ENCODE measurements at places on chromosomes 6 and 20. TPM values are rescaled to one million over a fixed set of nuclear protein-coding genes. Genes with fewer than 3 reads are reported as not detected.

SLC17A1 gene
- not detected for total RNA-seq

TINAG gene
- not detected for total RNA-seq

MYBL2 gene
- 29.7 TPM for total RNA-seq

GRIK2 gene
- not detected for total RNA-seq

CALHM4 gene
- not detected for total RNA-seq

TPBG gene
- total RNA-seq: 42.6 TPM

TNNC2 gene
- total RNA-seq: not detected

ARMH2 gene
- not detected for total RNA-seq

- no peak for DNase-seq
Observed at GRCh38 chr6:163954088-163954775, 539.7 kb downstream of the QKI start.

- DNase-seq: no peak
Observed at GRCh38 chr6:109963598-109964170, 14.4 kb upstream of the GPR6 start.

- DNase-seq: no peak
Observed at GRCh38 chr6:3277251-3277650, 18.5 kb downstream of the PSMG4 start.

DNA sequence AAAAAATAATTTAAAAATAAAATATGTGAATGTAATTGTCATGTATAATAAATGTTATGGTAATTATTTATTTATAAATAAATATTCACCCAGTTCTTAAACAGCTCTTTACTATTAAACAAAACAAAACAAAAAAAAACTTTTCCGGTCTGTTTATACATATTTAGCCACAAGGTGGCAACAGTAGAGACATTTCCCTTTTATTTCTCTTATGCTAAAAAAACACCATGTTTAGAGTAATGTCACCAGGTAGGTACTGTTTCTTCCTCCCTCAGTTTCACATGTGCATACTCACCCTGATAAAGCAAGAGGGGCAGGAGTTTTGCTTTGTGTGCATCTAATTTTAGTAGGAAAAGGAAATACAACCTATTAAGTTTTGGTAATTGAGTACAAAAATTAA lies 610.4 kb upstream of the IMPG1 start:
- peak; percentile 1 for DNase-seq

DNA sequence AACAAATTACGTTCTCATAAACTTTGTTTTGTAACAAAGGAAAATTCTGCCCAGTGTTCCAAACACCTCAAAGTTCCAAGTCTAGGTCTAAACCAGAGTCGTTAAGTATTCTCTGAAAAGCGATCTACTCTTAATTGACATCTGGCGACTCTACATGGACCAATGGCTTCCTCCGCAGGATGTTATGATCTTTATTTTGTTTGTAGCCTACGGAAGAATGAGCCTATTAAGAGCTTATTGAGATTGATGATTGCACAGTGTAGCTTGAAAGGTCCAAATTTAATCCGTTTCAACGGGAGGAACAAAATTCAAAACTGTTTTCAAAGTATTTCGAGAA lies 61.1 kb downstream of the FAM217A start:
- DNase-seq: no peak

DNA sequence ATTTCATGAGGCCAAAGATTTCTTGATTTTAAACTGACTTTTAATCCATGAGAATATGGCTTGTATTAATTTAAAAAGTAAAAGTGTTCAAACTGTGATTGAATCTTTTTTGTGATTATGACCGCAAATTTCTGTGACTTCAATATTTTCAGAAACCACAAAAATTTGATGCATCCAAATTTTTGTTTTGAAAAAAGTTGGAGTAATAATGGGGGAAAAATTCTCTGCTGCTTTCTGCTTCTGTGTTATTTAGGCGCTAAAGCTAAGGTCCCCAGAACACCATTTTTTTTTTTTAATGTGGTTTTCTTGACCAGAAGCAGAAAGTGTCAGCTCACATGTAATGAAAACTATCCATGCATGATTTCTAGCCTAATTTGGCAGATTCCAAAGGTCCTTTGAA lies 65.3 kb downstream of the GRIK2 start:
- no peak for DNase-seq

GRCh38 chr6:16774437-16774836 lies 13.2 kb upstream of the ATXN1 start:
- DNase-seq: no peak

DNA sequence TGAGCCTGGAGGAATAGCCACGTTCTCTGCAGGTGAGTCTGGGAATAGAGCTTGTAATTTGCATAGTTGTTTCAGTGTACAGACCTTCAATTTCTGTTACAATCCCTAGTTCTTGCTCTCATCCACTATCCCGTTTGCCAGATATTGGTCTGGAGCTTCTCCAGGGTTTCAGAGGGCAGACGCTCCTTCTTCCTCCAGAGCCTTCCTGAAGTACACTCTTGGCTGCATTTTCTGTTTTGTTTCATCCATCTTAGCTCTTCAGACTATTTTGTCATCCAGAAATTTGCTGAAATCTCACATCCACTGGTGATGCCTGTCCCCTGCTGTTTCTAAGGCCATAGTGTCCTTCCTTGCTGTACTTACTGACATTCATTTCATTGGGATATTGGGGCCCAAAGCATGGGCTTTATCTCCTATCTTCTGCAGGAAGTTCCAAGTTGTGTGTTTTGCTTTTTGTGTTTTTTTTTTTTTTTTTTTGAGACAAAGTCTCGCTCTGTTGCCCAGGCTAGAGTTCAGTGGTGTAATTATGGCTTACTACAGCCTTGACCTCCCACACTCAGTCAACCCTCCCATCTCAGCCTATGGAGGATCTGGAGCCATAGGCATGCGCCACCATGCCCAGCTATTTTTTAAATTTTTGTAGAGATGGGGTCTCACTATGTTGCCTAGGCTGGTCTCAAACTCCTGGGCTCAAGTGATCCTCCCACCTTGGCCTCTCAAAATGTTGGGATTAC lies 18.7 kb downstream of the CDS2 start:
- no peak for DNase-seq

GRCh38 chr6:11535801-11536230 lies 1.7 kb upstream of the TMEM170B start:
- peak; percentile 72 for DNase-seq

- DNase-seq: no peak
Observed at GRCh38 chr20:59485576-59486454, 118.5 kb upstream of the PHACTR3 start.

- no peak for DNase-seq
Observed at GRCh38 chr6:134521116-134521501, 203.2 kb upstream of the SGK1 start.

DNA sequence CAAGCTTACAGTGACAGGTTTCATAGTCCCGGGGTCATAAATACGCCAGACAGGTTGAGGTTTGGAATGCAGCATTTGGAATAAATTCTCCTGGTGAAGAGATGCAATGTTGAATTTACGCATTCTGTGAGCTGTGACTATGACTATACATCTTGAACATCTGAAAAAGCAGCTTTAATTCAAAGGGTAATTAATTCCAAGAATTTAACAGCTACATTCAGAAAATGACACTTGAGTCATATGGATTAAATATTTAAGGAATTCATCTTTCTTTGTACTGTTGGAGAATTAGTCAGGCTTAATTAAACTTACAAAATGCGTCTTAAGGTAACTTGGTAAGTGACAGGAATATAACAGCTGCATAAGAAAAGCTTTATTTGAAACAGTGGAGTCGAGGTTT lies 74.7 kb downstream of the ESR1 start:
- DNase-seq: no peak

DNA sequence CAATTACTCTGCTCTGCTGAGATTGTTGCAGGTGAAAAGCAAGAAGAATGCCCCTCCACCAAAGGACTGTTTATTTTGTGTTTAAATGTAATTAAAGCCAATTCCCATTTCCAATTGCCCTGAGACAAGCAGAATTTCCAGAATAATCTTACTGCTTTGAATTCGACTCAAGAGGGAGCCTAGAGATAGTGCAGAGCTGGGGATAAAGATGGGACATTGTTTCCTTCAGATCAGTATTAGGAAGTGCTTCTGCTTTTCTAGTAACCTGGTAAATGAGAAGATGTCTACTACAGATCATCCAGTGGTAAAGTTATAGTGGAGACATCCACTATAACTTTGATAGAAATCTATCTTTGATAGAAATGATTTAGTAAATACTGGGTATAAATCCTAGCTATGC lies 326.9 kb downstream of the UBE3D start:
- no peak for DNase-seq

DNA sequence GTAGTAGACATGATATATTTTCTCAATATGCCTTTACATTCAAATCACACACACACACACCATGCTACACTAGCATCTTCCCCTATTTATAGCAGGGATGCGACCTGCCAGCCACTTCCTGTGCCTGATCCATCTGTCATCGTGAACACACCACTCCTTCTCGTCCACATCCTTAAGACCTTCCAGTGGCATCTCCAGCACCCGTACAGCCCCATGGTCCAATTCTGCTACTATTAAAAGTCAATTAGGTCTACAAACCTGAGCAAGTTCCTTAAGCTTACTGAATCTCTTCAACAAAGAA lies 54.5 kb downstream of the KIF16B start:
- no peak for DNase-seq

DNA sequence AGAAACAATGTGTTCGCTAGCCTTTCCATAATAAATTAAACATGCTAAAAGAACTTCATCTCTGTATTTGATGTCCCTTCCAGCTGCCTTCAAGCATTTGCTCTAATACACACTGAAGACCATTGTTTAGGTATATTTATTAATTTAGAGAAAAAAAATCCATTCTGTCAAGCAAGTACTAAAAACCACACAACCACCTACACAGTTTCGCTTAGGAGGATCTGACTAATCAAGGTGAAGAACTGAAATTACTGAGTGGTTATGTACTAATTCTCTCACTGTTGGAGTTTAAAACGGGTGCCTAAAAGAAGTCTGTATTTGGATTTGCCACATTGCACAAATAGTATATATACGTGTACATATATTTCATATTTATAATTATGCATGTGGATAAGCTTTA lies 58.9 kb downstream of the GMDS start:
- no peak for DNase-seq

- no peak for DNase-seq
Observed at GRCh38 chr20:48260129-48260756, 475.0 kb upstream of the SULF2 start.

GRCh38 chr6:20998748-20999448 lies 464.6 kb downstream of the CDKAL1 start:
- DNase-seq: no peak

- peak; percentile 49 for DNase-seq
Observed at GRCh38 chr20:2524709-2525506, 11.5 kb upstream of the TMC2 start.

GRCh38 chr6:102742754-102743356 lies 1349.3 kb downstream of the GRIK2 start:
- DNase-seq: no peak

- no peak for DNase-seq
Observed at GRCh38 chr6:112018619-112019416, 35.1 kb upstream of the CCN6 start.

DNA sequence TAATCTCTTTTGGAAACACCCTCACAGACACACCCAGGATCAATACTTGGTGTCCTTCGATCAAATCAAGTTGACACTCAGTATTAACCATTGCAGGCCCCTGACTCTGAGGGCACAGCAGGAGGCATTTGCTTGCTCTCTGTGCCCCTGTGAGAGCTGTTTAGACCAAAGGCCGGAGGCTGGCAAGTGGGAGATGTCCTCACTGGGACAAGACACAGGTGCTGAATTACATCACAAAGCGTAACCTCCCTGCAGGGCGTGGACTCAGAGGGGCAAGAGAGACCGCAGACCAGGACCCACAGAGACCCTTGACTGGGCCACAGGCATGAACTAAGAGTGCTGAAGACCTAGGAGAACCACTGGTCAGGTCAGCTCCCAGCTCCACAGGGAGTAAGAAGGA lies at the start of gene CST8:
TSS of gene CST8 (plus strand) at position 301 of the 400 bp plus-strand sequence. CDS start 551 bp downstream, outside the sequence.
- no peak for DNase-seq

DNA sequence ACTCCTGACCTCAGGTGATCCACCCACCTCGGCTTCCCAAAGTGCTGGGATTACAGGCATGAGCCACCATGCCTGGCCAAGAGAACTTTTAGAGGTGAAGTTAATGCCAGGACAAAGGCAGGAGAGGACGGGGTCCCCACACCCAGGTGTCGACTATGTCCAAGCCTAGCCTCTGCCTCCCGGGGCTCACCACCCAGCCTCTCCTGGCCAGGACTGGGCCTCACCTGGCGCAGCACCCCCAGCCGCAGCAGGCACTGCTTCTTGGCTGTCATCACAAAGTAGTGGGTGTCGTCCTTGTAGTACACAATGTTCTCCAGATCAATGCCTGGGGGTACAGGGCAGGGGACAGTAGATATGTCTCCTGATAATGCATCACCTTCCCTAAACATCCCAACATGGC lies 4.2 kb downstream of the MICAL1 start:
- no peak for DNase-seq

DNA sequence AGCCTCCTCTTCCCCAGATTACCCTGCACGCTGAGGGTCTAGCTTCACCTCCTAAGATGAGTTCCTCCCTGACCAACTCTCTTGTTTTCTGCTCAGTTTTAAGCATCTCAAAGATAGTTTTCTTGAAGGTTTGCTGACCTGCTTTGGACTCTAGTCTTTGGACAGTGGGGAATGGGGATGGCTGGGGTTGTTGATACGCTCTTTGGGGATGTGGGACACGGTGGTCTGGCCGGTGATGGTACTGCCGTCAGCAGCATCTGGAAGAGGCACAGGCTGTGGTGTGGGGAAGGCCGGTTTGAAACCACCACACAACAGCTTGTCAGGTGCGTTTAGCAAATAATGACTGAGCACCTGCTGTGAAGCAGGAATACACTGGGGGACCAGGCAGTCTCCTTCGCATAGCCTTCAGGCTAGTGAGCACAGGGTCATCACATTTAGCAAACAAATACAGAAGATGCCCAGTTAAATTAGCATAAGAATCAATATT lies 94.1 kb downstream of the TMEM242 start:
- no peak for DNase-seq

GRCh38 chr6:129725341-129725740 lies 15.4 kb upstream of the ARHGAP18 start:
- no peak for DNase-seq

DNA sequence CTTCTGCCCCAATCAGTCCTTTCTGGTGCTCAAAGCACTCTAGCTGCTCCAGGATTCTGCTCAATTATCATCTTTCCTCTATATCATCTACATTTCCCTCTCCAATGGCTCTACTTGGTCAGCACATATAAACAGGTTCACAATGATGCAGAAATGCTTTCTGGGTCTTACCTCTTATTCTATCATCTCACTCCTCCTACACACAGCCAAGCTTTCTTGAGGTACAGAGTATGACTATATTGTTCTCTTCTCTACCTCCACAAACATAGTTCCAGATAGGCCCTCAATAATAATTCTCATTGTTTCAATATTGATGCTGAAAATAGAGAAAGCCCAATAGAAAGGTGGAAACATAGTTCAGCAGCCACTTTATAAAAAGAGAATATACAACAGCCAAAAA lies 48.2 kb downstream of the HIVEP2 start:
- DNase-seq: no peak

DNA sequence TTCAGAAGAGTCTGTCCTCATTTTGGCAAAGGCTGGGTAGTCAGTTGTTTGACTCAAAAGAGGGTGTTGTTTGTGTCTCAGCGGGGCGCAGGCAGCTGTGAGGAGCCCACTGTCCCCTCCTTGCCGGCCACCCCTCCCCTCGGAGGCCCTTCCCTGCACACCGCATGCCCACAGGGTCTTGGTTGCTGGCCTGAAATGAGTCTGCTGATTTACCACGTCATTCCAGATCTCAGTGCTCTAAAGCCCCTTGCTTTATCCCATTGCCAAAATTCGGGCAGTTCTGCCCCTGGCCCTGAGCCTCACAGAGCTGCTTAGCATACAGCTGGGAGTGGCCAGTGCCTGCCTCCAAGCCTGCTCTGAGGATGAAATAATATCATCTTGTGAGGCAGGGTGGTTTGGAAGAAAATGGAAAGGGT lies 220.7 kb downstream of the UST start:
- DNase-seq: no peak
